GM06990 (cell line): ENCODE measurements at places on chromosomes 7 and 10.

DNA sequence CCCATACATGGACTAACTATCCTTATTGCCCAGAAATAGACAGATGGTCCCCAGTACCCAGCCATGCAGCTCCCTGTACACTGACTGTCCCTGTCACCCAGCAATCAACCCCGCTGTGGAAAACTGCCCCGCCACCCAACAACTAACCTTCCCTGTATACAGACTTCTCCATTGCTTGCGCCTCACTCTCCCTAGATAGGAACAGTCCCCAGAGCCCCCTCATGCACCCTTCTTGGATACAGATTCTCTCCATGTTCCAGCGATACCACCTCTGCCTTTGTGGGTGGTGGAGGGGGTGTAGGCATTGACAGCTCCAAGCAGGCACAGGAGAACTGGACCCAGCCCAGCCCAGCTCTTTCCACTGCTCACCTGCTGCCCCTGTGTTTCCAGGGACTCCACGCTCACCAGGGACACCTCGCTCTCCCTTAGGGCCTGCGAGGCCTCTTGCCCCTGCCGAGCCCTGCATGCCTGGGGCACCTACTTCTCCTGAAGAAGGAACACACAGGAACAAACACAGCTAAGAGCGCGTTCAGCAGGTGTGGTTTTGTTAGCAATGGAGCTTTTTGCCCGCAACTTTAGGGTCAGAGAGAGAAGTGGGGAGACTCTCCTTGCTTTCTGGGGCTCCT lies 7.2 kb downstream of the SFTPD start:
- no peak for DNase-seq

- DNase-seq, result no peak
Measured at GRCh38 chr7:142498364-142498763, 240.5 kb upstream of the PRSS58 start.

DNA sequence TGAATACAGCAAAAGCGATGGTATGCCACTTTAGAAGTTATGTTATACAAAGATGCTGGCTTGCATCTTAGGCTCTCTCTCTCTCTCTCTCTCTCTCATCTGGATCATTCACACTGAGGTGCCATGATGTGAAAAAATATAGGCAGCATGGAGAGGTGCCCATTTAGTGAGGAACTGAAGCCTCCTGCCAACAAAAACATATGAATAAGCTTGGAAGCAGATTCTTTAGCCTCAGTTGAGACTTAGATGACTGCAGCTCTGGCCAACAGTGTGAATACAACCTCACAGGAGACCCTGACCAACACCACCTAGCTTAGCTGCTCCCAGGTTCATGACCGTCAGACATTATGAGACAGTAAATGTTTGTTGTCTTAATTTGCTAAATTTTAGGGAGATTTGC lies 560.1 kb upstream of the LRRTM3 start:
- no peak for DNase-seq

- DNase-seq, result no peak
Measured at GRCh38 chr7:47715631-47716068, 133.7 kb upstream of the TNS3 start.

- DNase-seq, result no peak
Measured at GRCh38 chr10:12921163-12921562, 80.3 kb downstream of the CCDC3 start.

DNA sequence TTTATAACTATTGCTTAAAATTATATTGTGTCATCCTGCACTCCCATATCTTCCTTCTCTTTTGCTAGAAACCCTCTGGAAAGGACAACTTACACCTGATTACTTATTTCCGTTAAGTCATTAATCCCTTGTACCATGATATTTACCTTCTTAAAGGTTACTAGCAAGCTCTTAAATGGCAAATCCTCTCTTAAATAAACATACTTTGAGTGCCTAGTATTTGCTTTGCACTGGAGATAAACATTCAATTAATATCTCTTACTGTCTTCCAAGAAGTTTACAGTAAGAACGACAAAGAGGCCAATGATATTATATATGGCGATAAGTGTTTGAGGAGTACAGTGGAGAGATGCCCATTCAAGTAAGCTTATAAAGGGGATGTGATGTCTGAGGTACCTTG lies 278.3 kb downstream of the HGF start:
- DNase-seq, result no peak

GRCh38 chr7:98418636-98419315 lies 17.9 kb upstream of the BAIAP2L1 start:
- no peak for DNase-seq

- DNase-seq, result no peak
Measured at GRCh38 chr7:155916926-155917655, 104.8 kb upstream of the SHH start.
